Type B pancreatic cell (in vitro differentiated cells): ENCODE measurements at places on chromosomes 13 and 19. TPM values are rescaled to one million over a fixed set of nuclear protein-coding genes. Genes with fewer than 3 reads are reported as not detected.

Gene SIGLEC5
- total RNA-seq = not detected in 2 replicates

Gene UBE2L5
- total RNA-seq = not detected in 2 replicates

DNA sequence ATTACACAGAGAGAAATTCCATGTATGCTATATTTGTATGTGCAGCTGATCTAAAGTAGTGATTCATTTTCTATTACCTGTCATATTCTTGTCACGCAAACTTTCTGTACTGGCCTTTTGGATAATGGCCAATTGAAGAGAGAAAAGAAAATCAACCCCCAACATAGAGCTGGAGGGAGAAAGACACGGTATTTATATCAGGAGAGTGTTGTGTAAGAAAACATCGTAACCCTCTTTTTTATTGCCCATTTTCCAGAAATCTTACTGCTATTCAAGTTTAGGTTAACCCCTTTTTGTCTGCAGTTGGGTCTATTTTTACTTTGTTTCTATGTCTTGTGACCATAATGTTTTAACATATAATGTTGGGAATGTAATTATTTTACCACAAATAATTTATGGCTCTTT lies 27.9 kb downstream of the DGKH start:
- no peak for DNase-seq

GRCh38 chr19:46624958-46625661 lies at the start of gene PTGIR:
PTGIR (minus strand) TSS chr19:46625089; CDS start chr19:46624225, 864 bp downstream.
- DNase-seq = no peak

GRCh38 chr19:33375837-33376159 lies 2.3 kb downstream of the CEBPG start:
- DNase-seq = no peak

DNA sequence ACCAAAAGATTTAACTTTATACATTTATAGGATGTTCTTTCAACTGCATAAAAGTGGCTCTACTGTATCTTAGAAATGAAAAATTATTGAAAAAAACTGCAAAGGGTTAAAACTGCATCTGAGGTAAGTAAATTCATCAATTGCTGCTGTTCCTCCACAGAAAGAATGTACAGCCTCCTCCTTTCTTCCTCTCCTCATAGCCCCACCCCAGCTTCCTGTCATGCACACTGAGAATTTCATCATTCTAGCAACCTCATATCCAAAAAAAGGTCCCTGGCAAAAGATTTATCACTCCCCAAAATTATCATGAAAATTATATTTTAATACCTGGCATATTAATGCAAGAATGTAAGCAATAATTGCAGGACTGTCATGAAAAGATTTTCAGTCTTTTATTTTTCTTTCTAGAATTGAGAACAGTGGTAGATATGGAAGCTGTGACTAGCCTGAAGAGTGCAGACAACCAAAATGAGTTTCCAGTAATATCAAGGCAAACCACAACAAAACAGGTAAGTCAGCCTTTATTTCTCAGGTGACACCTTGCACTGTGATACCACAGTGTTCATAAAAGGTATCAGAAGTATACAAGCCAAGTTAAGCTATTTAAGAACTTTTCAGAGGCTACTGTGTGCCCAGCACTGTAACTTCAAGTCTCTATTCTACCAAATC lies 110.8 kb downstream of the SUCLA2 start:
- DNase-seq = no peak

Gene KCTD4
- total RNA-seq = not detected in 2 replicates

Gene ERFL
- total RNA-seq = 0.17 and 0.24 TPM in 2 replicates

Gene LYPD3
- total RNA-seq = 13.3 and 66.4 TPM in 2 replicates

GRCh38 chr19:6608940-6609339 lies 18.0 kb upstream of the CD70 start:
- no peak for DNase-seq

DNA sequence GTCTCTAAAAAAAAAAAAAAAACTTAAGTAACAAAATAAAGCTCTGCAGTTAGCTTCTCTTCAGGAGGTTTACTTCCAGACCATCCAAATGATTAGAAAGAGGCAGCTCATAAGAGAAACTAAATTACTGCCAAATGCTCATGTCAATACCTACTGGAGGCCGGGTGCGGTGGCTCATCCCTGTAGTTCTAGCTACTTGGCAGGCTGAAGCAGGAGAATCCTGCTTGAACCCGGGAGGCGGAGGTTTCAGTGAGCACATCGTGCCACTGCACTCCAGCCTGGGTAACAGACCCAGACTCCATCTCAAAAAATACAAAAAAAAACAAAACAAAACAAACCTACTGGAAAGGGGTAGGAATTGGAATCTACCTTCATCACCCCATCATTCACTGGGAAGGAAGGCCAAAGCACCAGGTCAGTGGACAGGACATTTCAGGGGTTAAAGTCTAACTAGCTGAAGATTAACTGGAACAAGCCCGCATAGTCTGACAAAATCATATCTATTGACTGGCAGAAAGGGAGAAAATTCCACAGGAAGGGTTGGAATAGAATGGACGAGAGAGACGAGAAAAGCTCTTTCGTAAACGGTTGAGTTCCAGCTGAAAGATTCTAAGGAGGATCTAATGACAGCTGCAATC lies 1.3 kb downstream of the ZFP14 start:
- DNase-seq = no peak

DNA sequence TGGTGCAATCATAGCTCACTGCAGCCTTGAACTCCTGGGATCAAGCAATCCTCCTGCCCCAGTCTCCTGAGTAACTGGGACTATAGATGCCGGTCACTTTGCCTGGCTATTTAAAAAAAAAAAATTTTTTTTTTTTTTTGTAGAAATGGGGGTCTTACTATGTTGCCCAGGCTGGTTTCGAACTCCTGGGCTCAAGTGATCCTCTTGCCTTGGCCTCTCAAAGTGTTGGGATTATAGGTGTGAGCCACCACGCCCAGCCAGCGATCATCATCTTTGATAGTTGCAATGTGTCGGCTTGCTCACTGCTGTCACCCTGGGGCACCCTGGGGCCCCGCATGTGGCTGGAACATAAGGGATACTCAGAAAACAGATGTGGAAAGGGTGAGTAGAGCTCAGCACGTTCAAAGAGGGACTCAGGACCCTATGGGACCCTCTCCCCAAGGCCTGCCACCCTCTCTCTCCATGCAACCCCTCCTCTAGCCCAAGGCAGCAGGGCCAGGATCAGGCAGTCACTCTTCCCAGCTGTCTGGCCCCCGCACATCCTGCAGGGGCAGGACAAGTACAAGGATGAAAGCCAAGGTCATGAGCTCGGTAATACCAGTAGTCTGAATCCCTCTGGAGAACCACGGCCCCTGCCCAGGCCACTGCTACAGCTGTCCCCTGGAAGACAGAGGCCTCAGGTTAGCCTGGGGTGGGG lies 6.5 kb upstream of the CCL25 start:
- no peak for DNase-seq

Gene ZNF99
- total RNA-seq = not detected in 2 replicates

DNA sequence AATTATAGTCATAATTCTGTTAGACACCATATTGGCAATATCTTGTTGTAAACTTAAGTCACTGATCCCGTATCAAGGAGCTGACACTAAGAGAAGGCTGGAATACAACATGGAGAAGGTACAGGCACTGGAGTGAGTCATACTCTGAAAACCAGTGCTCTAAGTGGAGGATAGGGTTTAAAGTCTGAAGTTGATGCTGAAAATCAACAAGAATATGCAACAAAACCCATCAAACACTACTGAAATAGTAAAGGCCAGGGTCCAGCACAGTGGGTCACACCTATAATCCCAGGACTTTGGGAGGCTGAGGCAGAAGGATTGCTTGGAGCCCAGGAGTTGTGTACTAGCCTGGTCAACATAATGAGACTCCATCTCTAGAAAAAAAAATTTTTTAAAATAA lies 73.2 kb upstream of the KLF5 start:
- DNase-seq = no peak

- DNase-seq = no peak
Observed at GRCh38 chr19:8515317-8515716, 1.4 kb upstream of the ZNF414 start.
